ENCODE measurements at places on chromosomes 3 and 15.

- no peak for DNase-seq
Measured at GRCh38 chr3:48991851-48992545, 2.0 kb downstream of the P4HTM start.

- DNase-seq, result no peak
Measured at GRCh38 chr3:106805625-106806024, 571.6 kb upstream of the CCDC54 start.

GRCh38 chr3:23254282-23254681 lies 51.2 kb downstream of the UBE2E2 start:
- no peak for DNase-seq

DNA sequence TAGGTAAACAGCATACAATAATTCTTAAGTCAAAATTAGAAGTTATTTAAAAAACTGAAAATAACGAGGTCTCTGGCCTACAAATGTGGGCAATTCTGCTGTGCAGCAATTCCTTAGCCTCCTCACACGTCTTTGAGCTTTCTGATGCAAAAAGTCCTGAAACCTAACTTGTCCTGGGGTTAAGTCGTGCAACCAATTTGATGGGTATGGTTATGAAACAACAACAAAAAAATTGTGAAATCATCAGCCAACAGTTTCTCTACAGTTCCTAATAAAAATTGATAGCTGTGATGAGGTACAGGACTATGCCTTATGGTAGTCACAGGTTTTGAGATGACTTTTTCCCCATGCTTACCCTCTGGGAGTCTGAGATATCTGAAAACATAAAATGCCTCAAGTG lies 6.5 kb upstream of the GLB1 start:
- no peak for DNase-seq

GRCh38 chr3:114732353-114732752 lies 414.7 kb downstream of the ZBTB20 start:
- DNase-seq, result no peak

- DNase-seq, result no peak
Measured at GRCh38 chr15:84921121-84921520, 36.7 kb downstream of the SLC28A1 start.

- DNase-seq, result no peak
Measured at GRCh38 chr3:188720215-188720614, 451.6 kb upstream of the TPRG1 start.

DNA sequence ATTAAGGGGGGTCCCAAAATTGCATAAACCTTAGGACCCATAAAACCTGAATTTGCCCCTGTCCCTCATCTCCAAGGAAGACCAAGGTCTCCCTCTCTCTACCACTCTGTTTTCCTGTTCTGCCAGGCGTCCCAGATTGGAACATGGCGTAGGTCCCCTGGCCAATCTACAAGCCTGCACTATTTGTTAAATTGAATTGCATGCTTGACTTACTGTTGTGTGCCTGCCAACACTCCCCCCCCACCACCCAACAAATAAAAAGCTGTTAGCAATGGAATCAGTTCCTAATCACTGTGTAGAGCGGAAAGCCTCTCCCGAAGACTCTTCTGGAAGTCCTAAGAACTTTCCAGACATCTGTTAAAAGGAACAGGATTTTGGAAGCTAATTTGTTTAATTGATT lies 11.7 kb downstream of the CTXND1 start:
- DNase-seq, result no peak

- DNase-seq, result no peak
Measured at GRCh38 chr3:140972833-140973232, 31.2 kb downstream of the SLC25A36 start.

GRCh38 chr3:169550284-169550683 lies 113.2 kb downstream of the MECOM start:
- DNase-seq, result no peak

- DNase-seq, result no peak
Measured at GRCh38 chr3:52323526-52324295, 7.6 kb downstream of the DNAH1 start.

- no peak for DNase-seq
Measured at GRCh38 chr3:142945023-142945422, 18.5 kb downstream of the PAQR9 start.

GRCh38 chr3:106635271-106635670 lies 742.0 kb upstream of the CCDC54 start:
- no peak for DNase-seq

DNA sequence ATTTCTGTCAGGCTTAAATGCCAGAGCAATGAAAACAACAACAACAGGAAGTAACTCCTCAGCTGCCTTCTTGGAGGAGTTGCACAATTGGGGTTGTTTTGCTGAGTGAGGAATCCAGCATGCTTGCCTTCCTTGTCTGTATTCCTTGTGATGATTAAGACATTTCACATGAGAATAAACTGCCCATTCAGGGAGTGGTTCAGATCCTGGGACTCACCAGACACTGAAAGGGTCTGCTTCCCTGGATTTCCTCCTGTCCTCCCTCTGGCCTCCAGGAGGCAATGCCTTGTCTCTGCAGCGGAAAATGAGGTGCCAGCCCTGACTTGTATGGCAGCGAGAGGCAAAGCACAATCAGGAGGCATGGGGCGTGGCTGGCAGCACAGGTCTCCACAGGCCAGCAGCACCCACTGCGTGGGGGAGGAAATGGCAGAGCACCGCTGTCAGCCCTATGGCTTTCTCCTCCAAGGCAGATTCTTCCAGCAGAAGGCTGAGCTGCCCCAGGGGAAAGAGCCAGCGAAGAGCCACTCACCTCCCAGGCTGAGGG lies 41.5 kb downstream of the RBP2 start:
- no peak for DNase-seq

DNA sequence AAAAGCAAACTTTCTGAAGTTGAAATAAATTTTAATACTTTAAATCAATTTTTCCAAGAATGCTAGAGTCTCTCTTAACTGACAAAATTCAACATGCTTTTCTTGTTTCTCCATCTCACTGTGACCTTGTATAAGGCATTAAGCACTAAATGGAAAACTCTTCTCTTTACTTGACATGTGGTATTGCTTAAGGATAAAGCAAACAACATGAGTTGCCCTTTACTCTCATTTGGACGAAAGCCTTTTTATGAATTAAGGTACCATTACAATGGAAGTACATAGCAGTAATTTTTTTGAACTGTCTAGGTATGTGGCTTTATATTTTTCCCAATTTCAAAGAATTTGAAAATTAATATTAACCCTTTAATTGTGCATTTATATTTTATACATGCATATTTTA lies 1.4 kb downstream of the STRIT1 start:
- DNase-seq, result no peak

DNA sequence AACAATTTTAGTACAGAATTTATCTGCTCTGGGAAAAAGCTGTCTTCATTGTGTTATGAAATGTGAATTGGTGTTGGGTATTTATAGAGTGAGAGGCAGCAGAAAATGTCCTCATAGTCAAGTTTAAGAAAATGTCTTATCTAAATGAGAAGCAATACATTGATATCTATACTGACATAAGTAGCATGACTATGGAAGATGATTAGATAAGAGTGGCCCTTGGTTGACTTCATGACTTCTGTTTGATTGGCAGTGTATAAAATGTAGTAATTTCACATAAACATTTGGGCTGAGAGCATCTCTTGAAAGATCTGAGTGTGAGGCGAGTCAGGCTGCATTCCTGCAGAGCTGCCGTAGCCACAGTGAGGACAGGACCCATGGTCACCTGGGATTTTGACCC lies 19.4 kb downstream of the MCTP2 start:
- DNase-seq, result no peak

DNA sequence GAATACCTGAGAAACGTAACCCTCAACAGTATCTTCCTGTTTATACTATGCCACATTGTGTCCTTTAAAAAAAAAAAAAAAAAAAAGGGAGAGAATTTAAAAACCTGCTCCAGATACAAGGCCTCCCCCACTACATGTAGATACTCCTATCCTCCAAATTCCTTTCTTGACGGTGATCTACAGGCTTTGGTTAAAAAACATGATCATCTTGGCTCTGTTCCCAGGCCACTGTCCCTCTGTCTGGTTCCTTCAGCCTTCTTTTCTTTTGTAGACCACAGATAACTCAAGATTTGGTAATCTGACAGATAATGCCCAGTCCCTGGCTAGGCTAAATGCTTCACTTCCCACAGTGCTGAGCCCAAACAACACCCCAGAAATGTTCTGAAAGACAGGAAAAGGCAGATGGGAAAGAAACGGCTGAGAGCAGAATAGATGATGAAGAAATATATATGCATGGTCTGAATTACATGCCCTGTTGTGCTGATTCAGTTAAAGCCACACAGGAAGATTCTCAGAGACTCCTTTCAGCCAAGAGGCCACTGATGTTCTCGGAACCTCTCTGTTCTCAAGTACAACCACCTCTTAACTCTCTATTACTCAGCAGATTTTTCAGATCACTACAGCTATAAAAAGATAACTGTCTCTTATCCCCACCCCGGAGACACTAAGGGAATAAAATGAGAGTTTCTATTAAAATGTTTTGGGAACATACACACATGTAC lies 48.3 kb downstream of the NPTN start:
- DNase-seq, result no peak

DNA sequence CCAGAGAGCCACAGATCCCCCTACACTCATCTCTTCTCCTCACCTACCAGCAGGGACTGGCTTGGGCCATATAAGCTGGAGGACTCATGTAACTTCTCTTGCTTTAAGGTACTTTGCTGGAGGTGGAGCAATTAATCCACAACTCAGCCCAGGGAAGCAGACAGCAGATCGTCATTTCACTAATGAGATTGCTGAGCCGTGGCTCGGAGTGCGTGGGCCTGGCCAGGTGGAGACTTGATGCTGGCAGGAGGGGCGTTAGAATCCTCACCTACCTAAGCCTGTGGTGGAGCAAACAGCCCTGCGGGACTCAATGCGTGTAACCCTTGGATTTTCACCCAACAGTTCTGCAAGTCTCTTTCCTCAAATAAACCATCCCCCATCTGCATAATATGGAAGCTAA lies 253.2 kb downstream of the RORA start:
- DNase-seq, result no peak

GRCh38 chr3:125310623-125311081 lies 64.5 kb downstream of the ZNF148 start:
- DNase-seq, result peak; percentile 15

GRCh38 chr3:78887547-78888011 lies 880.2 kb downstream of the ROBO1 start:
- no peak for DNase-seq

DNA sequence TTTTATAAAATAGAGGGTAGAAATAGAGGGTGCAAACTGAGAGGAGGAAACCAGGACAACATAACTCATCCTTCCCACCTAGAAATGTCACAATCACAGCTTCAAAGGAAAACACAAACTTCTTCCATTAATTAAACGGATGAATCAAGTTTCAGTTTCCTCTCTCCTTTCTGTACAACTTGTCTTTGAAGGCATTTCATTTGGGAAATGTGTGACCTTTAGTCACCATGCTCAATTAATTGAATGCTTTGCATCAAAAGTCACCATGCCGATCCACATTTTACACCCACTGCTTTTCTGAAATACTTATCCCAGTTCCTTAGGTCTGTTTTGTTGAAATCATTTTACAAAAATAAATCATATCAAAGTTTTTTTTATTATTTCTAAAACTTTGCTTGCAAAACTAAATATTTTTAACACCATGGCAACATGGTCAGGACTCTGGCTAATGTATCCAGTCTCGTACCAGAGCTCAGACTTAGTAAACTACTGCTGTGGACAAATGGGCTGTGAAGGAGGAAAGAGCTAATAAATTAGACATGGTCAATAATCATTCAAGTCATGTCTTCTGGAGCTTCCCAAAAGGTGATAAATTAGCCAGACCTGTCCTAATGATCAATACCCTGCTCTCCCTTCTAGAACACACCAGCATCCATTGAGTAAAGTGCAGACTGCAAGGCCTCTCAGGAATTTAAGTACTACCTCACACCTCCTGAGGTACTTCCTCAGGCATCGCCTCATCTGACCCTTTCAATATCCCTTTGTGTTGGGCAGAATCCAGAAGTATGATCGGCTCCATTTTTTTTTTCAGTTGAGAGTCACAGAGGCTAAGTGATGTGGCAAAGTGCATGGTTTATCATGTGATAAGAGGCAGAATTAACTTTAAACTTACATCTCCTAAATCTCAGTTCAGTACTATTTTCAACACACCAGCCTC lies 161.3 kb downstream of the GREM1 start:
- no peak for DNase-seq

GRCh38 chr3:188926111-188926510 lies 245.7 kb upstream of the TPRG1 start:
- no peak for DNase-seq

GRCh38 chr15:88223084-88223483 lies 33.5 kb downstream of the NTRK3 start:
- no peak for DNase-seq

DNA sequence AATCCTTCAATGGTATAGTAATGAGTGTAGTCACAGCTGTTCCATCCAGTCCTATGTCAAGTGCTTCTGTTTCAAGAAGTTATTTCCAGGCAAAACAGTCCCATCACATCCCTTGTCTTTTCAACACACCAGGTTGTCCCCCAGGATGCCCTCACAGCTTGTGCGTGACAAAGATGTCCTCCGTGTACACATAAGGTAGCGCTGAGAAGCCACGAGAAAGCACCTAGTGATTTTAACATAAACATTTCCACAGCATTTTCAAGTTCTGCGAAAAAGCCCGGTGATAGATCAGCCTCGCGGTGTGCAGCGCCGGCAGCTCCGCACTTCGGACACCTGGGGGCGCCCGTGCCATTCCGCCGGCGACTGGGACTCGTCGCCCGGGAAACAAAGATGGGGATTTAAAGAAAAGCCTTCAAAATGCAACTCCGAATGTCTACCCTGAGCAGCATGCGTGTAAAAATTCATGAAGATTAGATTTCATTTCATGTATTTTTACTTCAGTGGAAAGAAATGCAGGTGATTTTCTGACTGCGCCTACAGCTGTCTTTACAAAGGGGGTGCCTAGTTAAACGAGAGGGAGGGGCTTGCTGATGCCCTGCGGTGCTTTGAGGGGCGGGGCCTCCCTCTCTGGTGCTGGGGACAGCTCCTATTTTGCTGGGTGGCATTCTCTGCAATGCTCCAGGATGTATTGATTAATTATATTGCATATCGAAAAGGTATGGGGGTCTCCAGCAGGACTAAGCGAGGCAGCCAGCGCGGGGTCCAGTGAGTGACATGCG lies 49.9 kb downstream of the KY start:
- DNase-seq, result peak; percentile 37

DNA sequence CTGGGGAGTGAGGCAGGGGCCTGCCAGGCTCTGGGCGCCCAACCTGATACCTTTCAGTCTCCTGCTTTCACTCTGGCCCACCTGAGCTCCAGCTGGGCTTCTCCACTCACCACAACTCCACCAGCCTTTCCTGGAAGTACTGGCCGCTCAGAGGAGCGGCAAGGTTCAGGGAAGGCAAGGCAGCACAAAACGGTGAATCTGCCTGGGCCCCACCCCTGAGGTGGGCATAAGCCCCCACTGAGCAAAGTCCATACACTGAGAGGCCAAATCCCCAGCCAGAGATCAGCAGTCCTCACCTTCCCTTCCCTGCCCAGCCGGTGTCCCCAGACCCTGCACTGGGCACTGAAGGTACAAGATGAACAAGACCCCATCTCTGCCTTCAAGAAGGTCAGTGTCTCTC lies 70.7 kb downstream of the TLE3 start:
- DNase-seq, result no peak

GRCh38 chr3:16254916-16255315 lies 9.8 kb downstream of the DPH3 start:
- no peak for DNase-seq
